ENCODE measurements at places on chromosomes 1 and 21. TPM values are rescaled to one million over a fixed set of nuclear protein-coding genes. Genes with fewer than 3 reads are reported as not detected.

DNA sequence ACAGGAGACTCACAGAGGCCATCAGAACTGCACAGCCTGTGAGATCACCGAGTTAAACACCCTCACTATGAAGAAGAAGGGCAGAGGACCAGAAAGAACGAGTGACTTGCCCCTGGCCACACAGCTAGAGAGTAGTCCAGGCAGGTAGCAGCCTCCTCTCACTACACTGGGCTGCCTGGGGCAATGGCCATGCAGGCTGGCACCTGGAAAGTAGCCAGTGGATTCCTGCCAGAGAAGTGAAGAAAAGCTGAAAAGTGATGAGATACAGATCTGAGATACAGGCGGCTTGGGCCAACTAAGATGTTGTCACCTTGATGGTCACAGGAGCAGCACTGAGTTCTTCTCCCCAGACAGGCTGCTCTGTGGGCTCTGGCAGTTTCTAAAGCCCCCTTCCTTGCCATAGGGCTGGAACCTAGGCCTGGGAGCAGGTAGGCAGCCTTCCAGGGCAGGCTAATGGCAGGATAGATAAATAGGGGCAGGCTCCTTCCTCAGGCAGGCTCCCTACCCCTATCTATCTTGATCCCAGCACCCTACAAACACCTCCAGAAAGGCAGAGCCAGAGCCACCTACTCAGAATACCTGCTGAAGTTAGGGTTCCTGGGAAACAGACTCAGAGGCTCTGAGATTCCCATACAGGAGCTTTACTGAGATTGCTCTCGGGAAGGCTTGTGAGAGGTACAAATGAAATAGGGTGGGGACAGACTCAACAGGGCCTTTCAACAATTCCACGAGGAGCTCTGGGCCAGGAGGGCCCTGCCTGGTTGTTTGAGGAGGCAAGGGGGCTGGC, 106.3 kb downstream of the BEND5 start:
- no peak for DNase-seq

SPRR2E gene
- total RNA-seq = not detected

COL8A2 gene
- 5.2 TPM for total RNA-seq

DNA sequence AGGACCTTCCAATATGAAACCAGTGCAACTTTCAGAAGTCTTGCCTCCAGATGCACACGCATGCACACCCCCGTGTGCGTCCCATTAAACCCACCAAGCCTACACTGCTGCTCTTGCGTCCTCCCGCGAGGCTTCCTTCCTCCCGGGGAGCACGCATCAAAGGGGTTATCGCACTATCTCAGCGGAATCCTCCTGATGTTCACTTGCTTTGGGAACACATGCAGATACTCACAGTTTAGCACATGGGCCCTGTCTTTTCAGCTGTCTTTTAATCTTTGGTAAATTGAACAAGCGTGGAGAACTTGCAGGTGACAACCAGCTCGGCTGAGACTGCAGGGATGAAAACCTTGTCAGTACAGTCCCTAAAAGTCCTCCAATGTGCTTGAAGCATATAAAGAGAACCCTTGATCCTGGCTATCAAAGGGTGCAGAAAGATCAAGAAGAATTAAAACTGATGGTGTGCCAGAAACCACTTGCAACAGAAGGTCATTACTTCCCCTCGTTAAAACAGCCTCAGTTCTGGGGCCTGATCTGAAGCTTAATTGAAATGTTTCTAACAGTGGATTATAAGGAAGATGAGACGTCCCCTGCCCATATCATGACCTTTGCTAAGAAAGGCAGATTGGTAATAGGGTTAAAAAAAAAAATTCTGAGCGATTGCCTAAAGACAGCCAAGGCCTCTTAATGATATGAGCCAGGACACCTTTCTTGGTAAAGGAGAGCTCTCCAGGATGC, 149.4 kb upstream of the LMO4 start:
- DNase-seq = no peak

DNA sequence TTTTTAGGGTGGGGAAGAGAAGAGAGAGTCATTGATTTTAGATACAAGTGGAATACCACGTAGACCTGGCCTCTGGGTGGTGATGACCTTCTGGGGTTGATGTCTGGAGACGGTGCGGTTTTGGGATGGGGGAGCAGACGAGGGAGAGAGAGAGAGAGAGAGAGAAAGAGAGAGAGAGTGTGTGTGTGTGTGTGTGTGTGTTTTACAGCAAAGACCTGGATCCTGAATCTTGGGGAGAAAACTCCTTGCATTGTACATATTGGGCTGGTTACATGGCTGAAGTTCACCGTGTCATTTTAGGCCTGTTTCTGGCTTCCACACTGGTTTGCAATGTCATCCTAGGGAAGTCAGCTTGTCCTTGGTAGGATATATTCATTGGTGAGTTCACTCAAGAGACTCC, 89.0 kb downstream of the GALNT2 start:
- DNase-seq = no peak

DNA sequence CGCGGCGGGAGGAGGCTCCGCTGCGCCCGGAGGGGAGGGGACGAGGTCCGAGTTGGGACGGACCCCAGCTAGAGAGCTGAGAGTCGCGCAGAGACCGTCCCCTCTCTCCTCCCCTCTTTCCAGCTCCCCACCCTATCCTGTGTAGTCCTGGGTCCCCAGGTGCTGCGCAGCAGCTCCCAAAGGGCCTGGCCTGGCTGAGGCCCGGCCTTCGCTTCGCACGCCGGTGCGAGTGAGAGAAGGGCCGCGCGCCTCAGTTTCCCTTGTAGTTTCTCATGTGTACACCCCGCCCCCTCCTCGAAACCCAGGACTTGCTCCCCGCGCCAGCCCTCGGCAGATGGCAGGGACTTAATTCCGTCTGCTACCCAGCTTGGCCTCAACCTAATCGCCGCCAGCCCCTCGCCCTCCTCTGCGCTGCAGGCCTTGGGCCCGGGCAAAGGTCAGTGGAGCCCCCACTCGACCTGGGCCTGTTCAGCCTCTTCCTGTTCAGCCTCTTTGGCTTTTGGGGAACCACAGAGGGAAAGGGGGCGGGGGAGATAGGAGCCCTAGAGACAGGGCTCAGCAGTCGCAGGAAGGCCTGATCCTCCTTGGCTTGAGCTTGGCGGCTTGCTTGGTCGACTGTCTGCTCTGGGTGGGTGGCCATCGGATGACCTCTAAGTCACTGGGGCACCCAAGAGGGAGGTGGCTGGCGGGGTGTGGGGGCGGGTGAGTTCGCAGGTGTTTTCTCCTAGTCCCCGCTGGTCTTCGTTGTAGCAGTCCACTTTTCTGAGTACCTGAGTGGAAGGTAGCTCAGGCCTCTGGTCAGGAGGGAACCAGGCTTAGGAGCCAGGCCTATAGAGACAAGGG, 1.0 kb downstream of the ZNF687 start:
- DNase-seq = no peak

Measured in upper lobe of left lung (tissue), 6 donors.